ENCODE measurements at places on chromosomes 11 and 22.
A peak's percentile ranks its signal among the peaks of the same experiment; 100 is the strongest.

DNA sequence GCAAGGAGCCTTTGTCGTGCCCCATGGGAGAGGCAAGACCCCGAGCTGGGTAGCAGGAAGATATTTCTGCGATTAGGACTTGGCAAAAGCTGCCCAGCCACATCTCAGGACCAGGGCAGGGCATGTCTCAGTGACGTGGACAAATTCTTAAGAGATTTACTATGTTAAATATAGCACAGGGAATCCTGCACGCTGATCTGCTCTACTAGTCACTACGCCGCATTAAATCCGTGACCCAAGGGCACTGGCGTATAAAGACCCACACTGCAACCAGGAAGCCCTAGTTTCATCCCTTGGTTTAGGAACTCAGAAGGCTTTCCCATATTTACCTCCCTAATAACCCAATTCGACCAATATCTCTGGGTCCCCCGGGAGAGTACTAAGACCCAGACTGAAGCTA, 35.1 kb downstream of the AP1B1 start:
- no peak for DNase-seq

- no peak for DNase-seq
Observed at GRCh38 chr11:68843703-68844312, 2.1 kb upstream of the CPT1A start.

- no peak for DNase-seq
Observed at GRCh38 chr11:69245491-69246345, 48.2 kb upstream of the MYEOV start.

DNA sequence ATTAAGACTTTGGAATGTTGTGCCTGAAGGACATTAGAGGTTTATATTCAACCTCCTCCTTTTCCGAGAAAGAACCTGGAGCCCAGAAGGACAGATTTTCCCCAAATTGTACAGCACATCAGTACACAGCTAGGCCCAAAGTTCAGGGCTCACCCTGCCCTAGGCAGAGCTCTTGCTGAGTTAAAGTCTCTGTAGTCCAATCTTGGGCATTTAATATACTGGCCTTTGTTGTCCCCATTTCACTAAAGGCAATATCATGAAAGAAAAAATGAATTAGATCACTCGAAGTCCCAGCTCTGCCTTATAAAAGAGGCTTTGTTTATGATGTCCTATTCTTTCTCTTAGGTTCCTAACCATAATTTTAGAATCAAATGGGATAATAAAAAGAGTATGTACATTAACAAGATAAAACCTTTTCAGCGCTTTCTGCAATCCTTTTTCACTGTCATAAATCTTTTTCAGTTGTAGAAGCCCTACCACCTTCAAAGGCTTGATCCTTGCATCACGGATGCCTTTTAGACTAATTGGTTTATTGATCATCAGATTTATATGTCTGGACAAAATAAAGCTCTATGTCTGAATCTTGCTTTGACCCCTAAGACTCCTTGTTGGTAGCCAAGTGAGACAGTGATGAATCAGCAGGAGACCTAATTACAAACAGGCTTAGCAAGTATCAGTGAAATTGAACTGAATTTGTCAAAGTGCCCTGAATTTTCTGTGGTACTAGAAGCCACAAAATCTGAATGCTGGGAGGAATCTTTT, 39.8 kb downstream of the RELT start:
- DNase-seq, result peak; percentile 94

- DNase-seq, result no peak
Observed at GRCh38 chr11:117618302-117618981, 178.6 kb downstream of the DSCAML1 start.

GRCh38 chr11:37946155-37946766, 1348.2 kb upstream of the RAG2 start:
- peak; percentile 25 for DNase-seq

DNA sequence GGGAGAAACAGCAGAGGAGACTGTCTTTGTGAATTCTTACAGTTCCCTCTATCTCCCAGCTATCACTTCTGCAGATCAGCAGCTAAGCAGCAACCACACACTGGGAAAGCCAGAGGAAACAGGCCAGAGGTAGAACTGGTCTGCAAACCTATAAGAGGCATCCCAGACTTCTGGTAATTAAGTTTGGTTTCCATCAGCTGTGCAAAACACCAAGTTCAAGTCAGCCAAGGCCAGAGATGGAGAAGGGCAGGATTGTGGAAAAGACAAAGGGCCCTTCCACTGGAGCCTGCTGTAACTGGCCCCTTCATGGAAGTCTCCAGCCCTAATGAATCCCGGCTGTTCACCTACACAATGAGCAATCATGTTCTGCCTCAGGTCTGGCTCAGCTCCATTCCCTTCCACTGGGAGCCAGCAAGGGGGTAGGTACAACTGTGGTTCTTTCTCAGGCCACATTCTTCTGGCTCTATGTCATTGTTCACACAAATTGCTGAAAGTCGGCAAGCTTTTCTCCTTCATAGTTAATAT, 4.6 kb upstream of the PAMR1 start:
- DNase-seq, result peak; percentile 100

DNA sequence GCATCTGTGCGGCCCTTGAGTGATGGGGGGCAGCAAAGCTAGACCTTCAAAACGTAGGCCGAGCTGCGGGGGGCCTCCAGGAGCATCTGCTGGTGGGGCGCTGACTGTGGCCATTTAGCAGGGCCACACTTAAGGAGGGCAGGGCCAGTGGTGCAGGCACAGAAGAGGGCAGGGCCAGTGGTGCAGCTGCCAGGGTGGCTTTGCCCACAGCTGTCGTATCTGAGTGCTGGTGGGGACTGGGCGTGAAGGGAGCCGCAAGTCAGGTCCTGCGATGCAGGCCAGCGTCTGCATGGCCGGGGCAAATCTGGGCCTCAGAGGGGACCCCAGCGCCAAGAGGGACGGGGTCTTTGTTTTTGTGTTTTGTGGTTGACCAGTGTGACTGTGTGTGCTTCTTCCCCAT, 27.7 kb downstream of the RNH1 start:
- DNase-seq, result no peak

GRCh38 chr11:115141231-115142114, 362.7 kb downstream of the CADM1 start:
- no peak for DNase-seq

- peak; percentile 24 for DNase-seq
Observed at GRCh38 chr11:75632962-75633361, 35.9 kb downstream of the MAP6 start.

- no peak for DNase-seq
Observed at GRCh38 chr22:40425082-40425481, 54.7 kb downstream of the SGSM3 start.

- peak; percentile 9 for DNase-seq
Observed at GRCh38 chr22:29225422-29226090, 19.9 kb downstream of the EMID1 start.

GRCh38 chr11:108961095-108961494, 296.2 kb downstream of the DDX10 start:
- no peak for DNase-seq

DNA sequence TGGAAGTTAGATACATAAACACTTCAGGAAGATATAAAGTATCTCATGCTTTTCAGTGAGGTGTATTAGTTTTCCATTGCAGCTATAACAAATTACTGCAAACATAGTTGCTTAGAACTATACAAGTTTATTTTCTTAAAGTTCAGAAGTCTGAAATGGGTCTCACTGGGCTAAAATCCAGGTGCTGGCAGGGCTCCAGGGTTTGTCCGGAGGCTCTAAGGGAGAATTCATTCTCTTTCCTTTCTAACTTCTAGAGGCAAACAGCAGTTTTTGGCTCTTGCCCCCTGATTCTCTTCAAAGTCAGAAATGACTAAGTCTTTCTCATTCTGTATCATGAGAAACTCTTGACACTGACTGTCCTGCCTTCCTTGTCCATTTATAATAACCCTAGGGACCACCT, 138.8 kb downstream of the AASDHPPT start:
- DNase-seq, result no peak

DNA sequence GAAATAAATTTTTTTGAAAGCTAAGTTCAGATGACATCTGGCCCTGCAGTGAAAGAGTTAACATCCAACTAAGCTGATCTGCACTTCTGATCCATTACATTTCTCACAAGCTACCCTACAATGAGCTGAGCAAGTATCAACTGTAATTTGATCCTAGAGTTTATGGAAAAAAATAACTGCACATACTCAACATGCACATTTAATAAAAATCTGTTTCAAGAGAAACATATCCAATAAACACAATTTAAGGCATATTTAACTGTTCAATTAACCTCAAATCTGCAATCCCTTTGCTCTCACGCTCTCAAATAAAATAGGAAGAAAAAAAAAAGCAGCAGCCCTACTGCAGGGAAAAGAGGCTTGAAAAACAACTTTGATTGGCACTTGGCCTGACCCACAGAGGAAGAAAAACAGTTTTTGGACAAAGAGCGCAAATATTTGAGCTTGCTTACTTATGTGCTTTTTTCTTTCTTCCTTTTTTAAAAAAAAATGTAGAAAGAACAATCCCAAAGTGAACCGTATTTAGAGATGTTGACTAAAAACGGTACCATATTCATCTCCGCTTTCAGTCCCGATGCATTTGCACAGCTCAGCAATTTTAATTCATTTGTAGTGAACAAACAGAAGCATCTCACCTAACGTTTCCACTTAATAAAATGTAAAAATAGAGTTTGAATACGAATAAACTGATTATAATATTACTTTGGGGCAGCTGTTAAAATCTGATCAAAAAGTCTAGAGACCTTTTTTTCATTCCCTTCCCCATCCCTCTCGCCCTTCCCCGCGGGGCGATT, 1.6 kb downstream of the SESN3 start:
- DNase-seq, result no peak

DNA sequence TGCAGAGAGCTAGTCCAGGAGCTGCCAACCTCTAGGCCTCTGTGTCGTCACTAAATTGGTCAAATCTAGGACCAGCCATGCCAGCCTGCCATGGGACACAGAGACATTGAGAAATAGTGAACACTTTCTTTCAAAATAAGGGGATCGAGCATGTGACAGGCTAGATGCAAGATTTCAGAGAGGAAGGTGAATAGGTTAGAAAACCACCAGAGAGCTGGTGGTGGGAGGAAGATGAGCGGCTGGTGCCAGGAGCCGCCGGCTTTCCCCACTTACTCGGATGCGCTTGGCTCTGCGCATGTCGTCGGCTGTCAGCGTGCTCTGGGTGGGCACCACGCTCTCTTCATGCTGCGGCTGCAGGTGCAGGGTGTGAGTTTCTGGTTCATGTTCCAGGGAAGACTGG, 35.4 kb upstream of the NFRKB start:
- DNase-seq, result no peak

DNA sequence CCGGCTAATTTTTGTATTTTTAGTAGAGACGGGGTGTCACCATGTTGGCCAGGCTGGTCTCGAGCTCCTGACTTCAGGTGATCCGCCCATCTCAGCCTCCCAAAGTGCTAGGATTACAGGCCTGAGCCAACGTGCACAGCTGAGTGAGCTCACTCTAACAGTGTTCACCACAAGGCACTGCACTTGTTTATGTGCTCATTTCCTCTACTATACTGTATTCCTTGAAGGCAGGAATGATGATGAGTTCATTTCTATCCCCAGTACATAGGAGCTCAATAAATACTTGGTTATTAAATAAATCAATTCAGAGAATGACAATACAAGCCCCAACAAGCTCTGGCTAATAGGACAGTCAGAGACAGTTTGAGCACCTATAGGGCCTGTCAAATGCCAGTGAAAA, 29.1 kb downstream of the ALG8 start:
- no peak for DNase-seq

- DNase-seq, result no peak
Observed at GRCh38 chr22:36893262-36893661, 20.2 kb upstream of the CSF2RB start.

GRCh38 chr11:46918083-46918787, at the start of gene LRP4:
LRP4 (minus strand) TSS chr11:46918550; CDS start chr11:46918379, 171 bp downstream.
- DNase-seq, result peak; percentile 13

DNA sequence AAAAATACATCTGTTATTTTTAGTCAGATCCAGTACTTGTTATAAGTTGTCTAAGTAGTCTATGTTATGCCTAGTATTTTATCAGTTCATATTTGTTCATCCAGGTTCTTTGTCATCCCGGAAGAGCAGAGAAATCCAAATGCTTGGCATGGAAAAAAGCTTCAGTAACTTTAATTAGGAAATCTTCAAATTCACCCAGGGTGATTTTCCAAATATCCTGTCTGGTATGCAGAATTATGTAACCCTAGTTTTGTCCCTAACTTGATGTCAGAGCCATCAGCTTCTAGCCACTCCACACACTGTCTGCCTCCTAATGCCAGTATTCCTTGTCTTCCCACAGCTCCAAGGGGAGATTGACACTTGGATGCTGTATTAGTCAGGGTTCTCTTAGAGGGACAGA, 216.2 kb downstream of the ARHGAP42 start:
- DNase-seq, result no peak

DNA sequence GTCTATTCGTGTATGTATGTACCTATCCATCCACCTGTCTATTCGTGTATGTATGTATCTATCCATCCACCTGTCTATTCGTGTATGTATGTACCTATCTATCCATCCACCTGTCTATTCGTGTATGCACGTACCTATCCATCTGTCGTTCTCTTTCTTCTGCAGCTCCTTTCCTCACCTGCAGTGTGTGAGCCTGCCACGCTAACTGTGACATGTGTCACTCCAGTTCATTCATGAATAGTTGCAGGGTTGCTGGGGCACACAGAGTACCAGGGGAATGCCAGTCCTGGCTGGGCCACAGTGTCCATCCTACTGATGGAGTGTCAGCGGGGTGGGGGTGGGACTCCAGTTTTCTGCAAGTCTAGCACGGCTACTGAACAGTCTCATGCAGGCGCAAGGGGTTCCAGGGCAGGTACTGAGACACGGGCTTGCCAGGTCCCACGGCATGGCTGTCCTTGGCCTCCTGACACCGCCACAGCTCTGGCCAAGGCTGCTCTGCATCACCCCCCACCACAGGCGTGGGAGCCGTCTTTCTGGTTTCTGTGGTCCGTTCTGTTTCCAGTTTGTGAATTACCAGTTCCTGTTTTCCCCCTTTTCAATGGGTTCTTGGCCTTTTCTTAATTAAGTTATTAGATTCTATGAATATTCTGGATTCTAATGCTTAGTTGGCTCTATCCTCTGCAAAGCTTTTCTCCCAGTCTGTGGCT, 88.8 kb upstream of the CLDN5 start:
- DNase-seq, result no peak

DNA sequence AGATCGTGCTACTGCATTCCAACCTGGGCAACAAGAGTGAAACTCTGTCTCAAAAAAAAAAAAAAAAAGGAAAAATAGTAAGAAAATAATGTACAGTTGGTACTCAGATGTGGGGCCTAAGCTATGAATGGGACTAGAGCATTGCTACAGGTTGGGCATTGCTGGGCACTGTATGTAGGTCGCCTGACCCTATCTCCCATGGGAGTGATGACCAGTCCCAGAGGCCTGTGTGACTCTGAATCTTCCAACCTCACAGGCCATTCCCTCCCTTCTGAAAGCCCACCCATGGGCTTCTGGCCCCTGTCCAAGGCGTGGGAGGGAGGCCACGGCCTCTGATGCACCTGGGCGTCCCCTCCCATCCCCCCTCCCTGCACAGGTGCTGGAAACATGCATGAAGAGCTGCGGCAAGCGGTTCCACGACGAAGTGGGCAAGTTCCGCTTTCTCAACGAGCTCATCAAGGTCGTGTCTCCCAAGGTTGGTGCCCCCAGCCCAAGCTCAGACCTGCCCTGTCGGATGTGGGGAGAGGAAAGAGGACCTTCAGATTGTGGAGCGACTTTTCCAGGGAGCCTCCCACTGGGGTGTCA, 9.5 kb downstream of the GGA1 start:
- no peak for DNase-seq

GRCh38 chr11:79199729-79200354, 241.0 kb downstream of the TENM4 start:
- no peak for DNase-seq
